Activated T-cell treated with anti-CD3 and anti-CD28 coated beads for 48 hours (primary cell): ENCODE measurements at places on chromosomes 6 and 20.

- no peak for DNase-seq
Observed at GRCh38 chr6:130927305-130927704, 100.1 kb downstream of the SMLR1 start.

GRCh38 chr20:10602221-10602871, 71.5 kb downstream of the JAG1 start:
- no peak for DNase-seq

- DNase-seq = no peak
Observed at GRCh38 chr6:36618366-36619355, 24.5 kb downstream of the SRSF3 start.

GRCh38 chr6:4351520-4352321, 216.3 kb upstream of the ECI2 start:
- no peak for DNase-seq

- no peak for DNase-seq
Observed at GRCh38 chr6:133972388-133972787, 19.4 kb downstream of the TBPL1 start.

GRCh38 chr6:79718509-79719247, 87.5 kb downstream of the SH3BGRL2 start:
- DNase-seq = no peak

DNA sequence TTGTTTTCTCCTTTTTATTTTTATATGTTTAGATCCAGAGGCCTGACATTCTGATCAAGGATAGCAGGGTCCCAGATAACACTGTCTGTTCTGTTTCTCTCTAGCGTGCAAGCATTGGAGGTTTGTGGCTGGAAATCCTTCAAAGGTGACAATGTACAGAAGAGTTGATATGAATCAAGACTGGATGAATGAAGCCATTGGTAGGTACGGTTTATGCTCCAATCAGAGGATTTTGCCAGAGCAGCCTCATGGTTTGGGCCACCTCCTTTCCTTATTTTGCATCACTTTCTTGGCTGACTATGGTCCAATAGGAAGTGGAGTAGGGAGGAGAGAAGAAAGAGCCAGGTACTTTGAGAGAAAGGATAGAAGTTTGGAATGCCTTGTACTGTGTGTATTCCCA, 484.8 kb upstream of the JAG1 start:
- no peak for DNase-seq

DNA sequence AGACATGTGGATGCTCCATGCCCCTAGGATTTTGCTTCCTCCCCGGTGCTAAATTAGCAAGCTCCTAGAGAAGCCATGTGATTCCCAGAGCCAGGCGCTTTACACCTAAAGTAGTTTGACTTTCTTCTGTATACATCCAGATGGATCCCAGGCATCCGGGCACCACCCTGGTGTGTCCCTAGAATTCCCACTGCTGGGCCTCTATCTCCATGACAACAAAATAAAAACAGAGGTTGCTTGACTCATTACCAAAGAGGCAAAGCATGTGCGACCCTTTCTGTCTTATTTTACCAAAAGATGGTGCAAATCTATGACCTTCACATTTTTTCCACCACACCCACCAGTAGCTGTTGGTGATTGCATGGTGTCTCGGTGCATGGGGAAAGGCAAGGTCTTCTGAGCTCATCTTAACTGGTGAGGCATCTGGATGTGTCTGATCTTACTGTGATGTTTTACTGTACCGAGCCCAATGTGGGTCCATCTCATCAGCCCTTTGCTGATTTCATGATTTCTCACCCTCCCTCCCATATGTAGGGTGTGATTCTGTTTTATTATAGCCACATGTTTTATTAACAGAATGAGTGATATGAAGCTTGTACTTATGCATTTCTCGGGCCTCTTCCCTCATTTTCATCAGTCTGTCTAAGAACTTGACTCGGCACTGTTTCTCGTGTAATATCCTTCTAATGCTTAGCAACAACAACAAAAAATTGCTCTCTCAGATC, 27.4 kb upstream of the VAPB start:
- DNase-seq = no peak

DNA sequence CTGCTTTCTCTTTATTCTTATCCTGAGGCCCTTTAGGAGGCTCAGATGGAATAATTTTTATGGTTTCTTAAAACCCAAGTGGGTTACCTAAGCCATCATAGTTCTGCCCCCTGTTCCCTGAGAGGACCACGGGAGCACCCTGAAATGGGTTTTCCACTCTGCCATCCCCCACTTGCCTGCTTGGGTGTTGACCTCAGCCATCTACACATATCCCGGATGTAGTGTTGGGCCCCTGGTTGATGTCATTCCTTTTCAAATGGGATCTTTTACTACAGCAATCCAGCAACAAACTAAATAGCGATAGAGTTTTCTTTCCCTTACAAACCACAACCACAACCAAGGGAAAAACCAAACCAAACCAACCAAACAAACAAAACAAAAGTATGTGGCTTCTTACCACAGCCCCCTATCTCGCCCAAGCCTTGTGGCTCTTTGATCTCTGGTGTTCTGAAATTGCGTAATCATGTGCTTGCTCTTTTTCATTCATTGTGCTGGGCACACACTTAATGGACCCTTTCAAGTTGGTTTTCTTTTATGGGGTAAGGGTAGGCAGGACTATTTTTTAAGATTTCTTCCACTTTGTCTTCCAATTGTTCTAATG, 154.9 kb downstream of the ESR1 start:
- DNase-seq = no peak

- no peak for DNase-seq
Observed at GRCh38 chr20:40942775-40943174, 85.8 kb upstream of the TOP1 start.

DNA sequence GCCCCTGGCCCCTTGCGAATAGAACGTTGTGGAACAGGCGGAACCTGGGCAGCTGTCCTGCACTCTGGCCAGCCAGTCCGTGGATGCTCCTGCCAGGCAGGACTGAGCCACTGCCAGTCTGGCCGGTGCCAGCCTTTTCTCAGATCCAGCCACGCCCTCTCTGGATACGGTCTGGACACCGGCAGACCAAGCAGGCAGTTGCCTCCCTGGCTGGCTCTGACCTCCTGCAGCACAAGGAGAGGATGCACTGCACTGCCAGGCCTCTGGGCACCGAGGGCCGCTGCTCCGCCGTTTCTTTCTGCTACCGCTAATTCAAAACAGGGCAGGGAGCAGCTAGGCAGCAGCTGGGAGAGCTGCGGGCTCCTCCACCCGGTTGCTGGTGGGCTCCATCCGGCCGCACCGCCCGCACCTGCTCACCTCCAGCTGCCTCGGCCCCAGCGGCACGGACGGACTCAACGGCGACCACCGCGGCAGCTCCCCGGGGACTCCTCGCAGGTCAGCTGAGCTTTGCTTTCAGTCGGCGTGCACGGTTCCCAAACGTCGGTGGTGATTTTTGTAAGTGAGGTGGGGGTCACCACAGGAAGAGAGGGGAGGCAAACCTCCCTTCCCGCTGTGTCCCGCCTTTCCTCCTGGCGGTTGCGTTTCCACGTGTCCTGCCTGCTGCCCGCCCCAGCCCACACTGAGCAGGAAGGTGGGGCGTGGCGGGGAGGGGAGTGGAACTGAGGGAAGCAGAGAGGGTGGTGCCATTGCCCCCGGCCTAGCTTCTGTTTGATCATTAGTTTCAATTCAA, 30.3 kb upstream of the AFDN start:
- DNase-seq = no peak

DNA sequence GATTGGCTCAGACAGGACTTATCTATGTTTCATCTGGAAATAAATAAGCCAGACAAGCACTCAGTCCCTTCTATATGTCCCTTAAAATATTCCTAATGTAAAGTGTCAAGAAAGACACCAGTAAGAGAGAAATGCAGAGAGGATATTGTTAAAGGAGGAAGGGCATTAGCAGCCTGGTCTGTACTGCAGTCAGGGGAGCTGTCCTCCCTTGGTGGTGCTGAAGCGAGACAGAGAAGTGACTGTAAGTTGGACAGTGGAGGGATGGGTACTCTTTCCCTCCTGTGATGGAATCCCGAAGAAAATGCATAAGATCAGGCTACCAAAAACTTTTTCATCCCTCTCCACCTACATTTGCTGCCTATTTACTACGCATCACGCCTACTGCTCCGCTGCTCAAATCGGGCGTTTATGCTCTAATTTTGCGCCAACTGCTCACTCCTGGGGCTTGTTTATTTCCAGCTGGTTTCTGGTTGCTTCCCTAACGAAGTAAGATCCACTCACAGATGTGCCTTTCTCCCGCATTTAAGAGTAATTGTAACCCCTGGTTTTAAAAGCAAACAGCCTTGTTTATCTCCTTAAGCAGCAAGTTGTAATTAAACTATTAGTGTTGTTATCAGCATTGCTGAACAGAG, 35.2 kb downstream of the PHACTR1 start:
- DNase-seq = peak; percentile 5

GRCh38 chr6:88477413-88477812, 311.3 kb upstream of the CNR1 start:
- DNase-seq = no peak

GRCh38 chr6:16803294-16804200, 42.3 kb upstream of the ATXN1 start:
- DNase-seq = no peak

DNA sequence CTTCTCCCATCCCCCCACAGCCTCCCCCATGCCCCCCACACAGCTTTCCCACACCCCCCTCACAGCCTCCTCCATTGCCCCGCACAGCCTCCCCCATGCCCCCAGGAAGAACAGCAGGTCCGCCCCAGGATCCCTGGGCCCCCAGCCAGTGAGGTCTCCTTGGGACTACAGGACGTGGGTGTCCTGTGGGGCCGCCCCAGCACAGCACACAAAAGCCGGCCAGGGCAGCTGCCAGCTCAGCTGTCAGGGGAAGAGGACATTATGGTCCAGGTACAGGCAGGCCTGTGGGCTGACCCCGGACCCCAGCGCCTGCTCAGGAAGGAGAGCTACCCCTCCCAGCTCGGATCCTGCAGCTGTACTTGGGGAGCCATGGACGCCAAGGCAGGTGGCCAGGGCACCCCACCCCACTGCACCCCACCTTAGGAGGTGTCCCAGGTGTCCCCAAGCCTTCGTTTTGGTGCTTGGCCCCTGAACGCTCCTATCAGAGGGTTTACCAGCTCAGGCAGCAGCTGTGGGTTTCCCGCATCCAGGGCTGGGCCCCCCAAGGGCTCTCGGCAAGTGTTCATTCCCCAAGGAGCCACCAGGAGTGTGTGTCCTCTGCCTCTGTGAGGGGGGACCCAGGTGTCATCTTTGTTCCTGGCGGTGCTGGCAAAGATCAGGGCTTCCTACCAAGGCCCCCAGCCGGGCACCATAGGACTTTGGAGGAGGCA, 42.3 kb upstream of the GATA5 start:
- no peak for DNase-seq

GRCh38 chr6:75819776-75820487, 70.9 kb downstream of the MYO6 start:
- DNase-seq = no peak

DNA sequence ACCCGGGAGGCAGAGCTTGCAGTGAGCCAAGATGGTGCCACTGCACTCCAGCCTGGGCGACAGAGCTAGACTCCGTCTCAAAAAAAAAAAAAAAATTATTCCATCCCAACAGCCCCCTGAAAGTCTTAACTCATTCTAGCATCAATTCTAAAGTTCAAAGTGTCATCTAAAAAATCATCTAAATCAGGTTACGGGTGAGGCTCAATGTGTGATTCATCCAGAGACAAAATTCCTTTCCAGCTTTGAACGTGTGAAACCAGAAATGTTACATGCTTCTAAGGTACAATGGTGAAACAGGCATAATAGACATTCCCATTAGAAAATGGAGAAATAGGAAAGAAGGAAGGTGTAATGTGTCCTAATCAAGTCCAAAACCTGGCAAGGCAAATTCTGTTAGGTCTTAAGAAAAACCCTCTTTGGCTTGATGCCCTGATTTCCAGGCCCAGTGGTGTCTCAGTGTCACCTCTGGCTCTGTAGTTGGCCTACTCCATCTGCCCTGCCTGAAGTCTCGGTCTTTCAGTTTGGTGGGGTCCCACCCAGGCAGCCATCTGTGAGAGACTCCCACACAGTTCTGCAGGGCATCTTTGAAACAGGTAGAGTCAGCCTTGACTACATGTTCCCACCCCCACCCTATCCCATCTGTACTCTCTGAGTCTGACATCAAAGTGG, 43.5 kb downstream of the HFE start:
- DNase-seq = no peak

DNA sequence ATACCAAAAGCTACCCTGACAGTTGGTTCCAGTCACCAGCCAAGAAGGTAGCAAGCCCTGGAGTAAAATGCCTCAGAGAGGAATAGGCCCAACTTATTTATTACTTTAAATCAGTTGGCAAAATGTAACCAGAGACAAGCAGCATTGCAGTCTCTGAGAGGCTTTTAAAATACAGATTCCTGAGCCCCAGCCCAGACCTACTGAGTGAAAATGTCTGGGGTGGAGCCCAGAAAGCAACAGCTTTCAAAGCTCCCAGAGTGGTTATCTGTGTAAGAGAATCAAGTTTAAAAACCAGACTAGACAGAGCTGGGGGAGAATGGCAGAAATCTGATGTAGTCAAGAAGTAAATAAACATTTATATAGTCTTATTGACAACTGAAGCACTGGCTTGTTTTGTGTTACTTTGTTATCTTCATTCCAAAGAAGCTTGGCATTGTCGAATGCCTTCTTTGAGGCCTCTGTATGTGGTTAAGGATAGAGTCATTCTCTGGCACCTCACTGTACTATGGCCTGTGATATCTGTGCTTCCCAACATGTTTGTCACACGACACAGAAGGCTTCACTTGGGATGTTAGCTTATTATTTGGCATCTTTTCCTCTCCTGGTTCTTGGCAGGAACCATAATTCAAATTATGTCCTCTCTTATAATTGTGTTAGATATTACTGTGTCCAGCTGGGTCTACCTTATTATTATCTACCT, 313.5 kb downstream of the SLC35F1 start:
- DNase-seq = no peak

DNA sequence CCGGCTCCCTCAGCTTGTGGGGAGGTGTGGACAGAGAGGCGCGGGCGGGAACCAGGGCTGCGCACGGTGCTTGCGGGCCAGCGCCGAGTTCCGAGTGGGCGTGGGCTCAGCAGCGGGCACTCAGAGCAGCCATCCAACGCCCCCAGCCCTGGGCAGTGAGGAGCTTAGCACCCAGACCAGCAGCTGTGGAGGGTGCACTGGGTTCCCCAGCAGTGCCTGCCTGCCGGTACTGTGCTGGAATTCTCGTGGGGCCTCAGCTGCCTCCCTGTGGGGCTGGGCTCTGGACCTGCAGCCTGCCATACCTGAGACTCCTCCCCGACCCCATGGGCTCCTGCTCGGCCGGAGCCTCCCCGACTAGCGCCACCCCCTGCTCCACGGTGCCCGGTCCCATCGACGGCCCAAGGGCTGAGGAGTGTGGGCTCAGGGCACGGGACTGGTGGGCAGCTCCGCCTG, 92.7 kb downstream of the MANEA start:
- DNase-seq = no peak
